ENCODE measurements at places on chromosomes 6 and 20. TPM values are rescaled to one million over a fixed set of nuclear protein-coding genes. Genes with fewer than 3 reads are reported as not detected.

GRCh38 chr20:34600892-34601653, 42.6 kb downstream of the MAP1LC3A start:
- DNase-seq: no peak

- no peak for DNase-seq
These were observed 497.8 kb upstream of the ARID1B start for GRCh38 chr6:156279261-156279969.

GRCh38 chr6:2659882-2660281, 90.8 kb downstream of the MYLK4 start:
- peak; percentile 78 for DNase-seq

GRCh38 chr6:47663462-47664216, 34.7 kb upstream of the ADGRF4 start:
- no peak for DNase-seq

DNA sequence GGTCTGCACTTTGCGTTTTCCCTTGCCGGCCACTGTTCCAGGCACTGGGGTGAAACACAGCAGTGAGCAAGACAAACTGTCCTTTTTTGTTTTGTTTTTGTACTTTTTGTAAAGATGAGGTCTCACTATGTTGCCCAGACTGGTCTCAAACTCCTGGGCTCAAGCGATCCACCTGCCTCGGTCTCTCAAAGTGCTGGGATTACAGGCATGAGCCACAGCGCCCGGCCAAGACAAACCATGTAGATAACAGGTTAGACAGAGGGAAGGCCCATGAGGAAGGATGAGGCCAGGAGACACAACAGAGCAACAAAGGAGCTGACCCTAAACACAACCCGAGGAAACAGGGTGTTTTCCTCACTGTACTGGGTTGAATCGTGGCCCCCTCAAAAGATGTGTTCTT, 165.4 kb downstream of the NFATC2 start:
- DNase-seq: no peak

DNA sequence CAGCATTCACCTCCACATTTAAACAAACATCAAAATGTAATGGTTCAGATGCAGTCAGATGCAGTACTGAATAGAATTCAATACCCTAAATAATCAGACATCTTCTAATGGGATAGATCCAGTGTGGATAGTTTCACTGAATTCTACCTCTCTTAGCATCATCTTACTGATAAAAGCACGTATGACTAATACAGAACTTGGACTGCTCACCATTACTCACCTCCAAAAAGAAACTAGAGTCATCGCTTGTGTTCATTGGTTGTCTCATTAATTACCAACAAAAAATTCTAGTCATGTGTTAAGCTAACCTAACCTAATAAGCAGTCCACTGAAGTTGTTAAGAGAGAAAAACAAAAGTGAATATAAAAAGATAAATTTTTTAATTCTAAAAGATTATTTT, 165.9 kb upstream of the IRAK1BP1 start:
- peak; percentile 81 for DNase-seq

GRCh38 chr6:13412211-13412610, 75.2 kb downstream of the GFOD1 start:
- DNase-seq: no peak

BPI gene
- not detected for total RNA-seq

DNMT3B gene
- 6.2 TPM for total RNA-seq

C6orf132 gene
- total RNA-seq: 0.02 TPM

CST5 gene
- not detected for total RNA-seq

SNAP25 gene
- 0.12 TPM for total RNA-seq
